ENCODE measurements at places on chromosomes 16 and 17. TPM values are rescaled to one million over a fixed set of nuclear protein-coding genes. Genes with fewer than 3 reads are reported as not detected.

DNA sequence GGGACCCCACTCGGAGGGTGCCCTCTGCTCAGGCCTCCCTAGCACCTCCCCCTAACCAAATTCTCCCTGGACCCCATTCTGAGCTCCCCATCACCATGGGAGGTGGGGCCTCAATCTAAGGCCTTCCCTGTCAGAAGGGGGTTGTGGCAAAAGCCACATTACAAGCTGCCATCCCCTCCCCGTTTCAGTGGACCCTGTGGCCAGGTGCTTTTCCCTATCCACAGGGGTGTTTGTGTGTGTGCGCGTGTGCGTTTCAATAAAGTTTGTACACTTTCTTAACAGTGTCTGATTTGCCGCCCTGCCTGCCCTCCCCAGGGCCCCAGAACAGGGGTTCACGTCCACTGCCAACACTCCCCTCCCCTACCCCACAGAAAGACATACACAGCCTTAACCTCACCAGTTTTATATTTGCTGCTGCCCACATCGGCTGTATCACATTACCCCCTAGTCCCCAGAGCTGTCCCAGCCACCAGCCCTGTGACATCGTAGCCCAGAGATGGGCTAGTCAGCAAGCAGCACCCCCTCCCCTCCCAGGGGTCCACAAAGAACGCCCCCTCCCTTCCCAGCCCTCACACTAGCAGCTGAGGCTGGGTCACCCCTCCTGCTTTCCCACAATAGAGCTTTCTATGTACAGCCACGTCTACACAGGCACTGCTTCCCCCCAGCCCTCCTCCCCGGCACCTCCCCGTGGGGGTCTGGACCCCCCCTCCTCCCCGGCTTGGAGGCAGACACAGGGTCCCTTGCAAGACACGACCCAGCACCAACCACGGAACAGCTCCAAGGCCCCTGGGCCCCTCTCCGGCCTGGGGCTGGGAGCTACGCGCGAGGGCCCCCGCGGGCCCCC is 7.9 kb downstream of the GRN start:
- no peak for DNase-seq
- H3K4me1 ChIP-seq: peaks cover 2% of the 10 kb centered on the region
- no peak overlapping the region for H3K27ac ChIP-seq
- peaks cover 10% of the 10 kb centered on the region for H3K27me3 ChIP-seq

GRCh38 chr17:43094129-43094835 is 30.9 kb downstream of the BRCA1 start:
- peaks cover 75% of the 10 kb centered on the region for H3K36me3 ChIP-seq
- H3K4me3 ChIP-seq: no peak overlapping the region
- no peak overlapping the region for H3K27ac ChIP-seq
- no peaks in the 10 kb centered on the region for H3K27me3 ChIP-seq
- DNase-seq: no peak

DNA sequence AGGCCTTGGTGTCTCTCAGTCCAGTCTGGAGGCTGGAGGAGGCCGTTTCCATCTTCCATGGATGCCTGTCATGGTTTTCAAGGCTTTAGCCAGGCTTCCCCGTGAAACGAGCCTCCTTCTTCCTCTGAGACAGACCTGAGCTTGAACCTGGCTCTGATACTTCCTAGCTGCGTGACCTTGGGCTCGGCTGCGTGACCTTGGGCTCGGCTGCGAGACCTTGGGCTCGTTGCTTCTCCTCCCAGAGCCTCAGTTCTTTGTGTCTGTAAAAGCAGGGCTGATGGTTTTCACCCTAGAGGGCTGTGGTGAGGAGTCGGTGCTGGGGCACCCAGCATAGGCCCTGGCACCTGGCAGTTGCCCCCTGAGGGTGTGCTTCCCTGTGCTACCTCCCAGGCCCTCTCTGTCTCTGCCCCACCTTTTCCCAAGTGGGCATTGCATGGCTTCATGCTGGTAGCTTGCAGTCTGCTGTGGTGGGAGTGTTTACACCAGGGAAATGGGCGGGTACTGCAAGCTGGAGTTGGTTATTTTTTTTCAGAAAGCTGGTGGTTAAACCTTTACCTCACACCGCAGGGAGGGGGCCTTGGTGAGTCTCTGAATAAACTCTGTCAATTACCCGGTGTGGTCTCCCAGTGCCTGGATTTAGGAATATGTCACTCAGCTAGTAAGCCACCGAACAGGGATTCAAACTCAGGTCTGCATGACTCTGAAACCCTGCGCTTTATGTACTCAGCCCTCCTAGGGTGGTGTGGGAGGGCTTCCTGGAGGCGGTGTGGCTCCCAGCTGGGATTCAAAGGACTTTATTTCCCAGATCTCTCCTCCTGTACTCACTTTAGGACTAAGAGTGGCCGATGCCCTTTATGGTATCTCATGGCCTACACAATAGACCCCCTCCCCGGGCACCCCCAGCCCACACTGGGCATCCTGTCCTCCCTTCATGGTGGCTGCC is 129.0 kb upstream of the CIBAR2 start:
- no peaks in the 10 kb centered on the region for H3K4me1 ChIP-seq
- no peak overlapping the region for H3K27ac ChIP-seq
- H3K27me3 ChIP-seq: peaks cover 8% of the 10 kb centered on the region
- DNase-seq: no peak
- H3K4me3 ChIP-seq: no peak overlapping the region

Gene CCL7
- not detected for total RNA-seq

DNA sequence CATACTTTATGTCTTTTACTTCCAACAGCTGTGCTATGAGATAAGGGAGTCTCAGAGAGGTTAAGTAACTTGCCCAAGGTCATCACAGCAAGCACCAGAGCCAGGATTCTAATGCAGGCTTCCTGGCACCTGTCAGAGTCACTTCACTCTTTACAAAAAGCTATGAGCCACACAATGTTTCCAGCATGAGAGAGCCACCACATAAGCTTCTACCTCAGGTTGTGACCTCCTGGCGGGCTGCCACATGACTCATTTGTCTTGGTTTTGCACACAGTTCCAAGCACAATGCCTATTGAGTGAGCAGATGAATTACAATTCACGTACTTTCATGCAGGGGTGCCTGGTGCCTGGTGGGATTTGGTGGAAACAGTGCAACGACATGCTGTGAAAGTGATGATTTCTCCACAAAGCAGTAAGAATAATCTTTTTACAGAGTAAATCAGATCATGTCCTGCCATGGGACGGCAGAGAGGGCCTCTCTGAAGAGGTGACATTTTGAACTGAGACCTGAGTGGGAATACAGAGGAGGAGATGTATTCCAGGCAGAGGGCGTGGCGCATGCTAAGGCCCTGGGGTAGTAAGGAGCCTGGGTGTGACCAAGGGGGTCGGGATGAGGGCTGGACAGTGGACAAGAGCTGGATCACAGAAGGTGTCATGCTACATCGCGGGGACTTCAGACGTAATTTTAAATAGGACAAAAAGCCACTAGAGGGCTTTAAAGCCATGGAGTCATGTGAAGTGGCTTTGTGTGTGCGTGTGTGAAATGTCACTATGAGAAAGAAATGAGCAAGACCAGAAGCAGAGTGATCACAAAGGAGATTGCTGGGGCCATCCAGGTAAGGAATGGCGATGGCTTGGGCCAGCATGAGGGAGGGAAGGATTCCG is 53.4 kb downstream of the CACNG3 start:
- no peaks in the 10 kb centered on the region for H3K27me3 ChIP-seq
- no peak overlapping the region for H3K4me3 ChIP-seq
- no peak for DNase-seq
- no peaks in the 10 kb centered on the region for H3K36me3 ChIP-seq

Gene TEKT5
- not detected for total RNA-seq

- peaks cover 6% of the 10 kb centered on the region for H3K4me1 ChIP-seq
- no peaks in the 10 kb centered on the region for H3K36me3 ChIP-seq
- H3K4me3 ChIP-seq: no peak overlapping the region
- peaks cover 6% of the 10 kb centered on the region for H3K27me3 ChIP-seq
- no peak overlapping the region for H3K27ac ChIP-seq
- no peak for DNase-seq
Observed at GRCh38 chr17:56203430-56203829, 50.2 kb downstream of the ANKFN1 start.

- no peaks in the 10 kb centered on the region for H3K4me1 ChIP-seq
- H3K4me3 ChIP-seq: no peak overlapping the region
- no peaks in the 10 kb centered on the region for H3K27me3 ChIP-seq
- H3K27ac ChIP-seq: no peak overlapping the region
Observed at GRCh38 chr16:65716737-65717700, 595.2 kb upstream of the CDH11 start.
